Stimulated activated CD4-positive, alpha-beta T cell treated with anti-CD3 and anti-CD28 coated beads, Interleukin-1b, Interleukin-23, amount 100 ng/mL, for 1 hour (primary cell): ENCODE measurements at places on chromosomes 5 and 9.

- DNase-seq, result no peak
Measured at GRCh38 chr9:4106760-4107143, 193.1 kb downstream of the GLIS3 start.

DNA sequence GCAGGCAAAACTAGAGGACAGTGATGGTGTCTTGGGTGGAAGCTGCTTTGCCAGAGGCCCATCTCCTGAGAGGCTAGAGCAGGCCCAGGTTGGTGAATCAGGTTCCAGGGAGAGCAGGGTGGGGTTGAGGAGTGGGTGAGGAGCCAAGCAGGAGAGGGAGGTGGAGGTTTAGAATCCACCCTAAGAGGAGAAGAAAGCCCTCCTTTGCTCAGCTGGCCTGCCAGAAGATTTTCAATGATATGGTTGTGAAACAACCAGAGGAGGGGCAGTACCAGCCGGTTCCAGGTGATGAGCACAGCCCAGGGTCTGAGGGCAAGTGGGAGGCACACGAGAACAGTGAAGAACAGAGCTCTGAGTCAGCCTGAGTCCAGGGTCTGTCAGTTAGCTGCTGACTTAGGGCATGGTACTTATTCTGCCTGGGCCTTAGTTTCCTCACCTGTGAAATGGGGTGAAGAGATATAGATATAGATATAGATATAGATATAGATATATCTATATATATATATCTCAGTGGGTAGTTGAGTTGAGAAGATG is 17.8 kb downstream of the PPARGC1B start:
- DNase-seq, result no peak

- DNase-seq, result no peak
Measured at GRCh38 chr9:110877374-110877773, 160.9 kb downstream of the LPAR1 start.

DNA sequence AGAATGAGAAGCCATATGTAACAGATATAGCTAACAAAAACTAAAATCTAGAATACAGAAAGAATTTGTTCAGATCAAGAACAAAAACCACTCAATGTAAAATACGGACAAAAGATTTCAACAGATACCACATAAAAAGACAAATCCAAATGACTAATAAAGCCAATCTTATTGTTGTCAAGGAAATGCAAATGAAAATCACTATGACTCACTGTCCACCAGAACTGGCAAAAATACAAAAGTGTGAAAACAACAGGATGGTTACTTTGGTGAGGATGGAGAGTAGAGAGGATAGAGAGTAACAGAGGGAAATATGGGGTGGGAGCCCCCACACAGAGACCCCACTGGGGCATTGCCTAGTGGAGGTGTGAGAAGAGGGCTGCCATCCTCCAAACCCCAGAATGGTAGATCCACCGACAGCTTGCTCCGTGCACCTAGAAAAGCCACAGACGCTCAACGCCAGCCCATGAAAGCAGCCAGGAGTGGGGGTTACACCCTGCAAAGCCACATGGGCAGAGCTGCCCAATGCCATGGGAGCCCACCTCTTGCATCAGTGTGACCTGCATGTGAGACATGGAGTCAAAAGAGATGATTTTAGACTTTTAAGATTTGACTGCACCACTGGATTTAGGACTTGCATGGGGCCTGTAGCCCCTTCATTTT is 15.2 kb upstream of the RHOBTB3 start:
- no peak for DNase-seq

DNA sequence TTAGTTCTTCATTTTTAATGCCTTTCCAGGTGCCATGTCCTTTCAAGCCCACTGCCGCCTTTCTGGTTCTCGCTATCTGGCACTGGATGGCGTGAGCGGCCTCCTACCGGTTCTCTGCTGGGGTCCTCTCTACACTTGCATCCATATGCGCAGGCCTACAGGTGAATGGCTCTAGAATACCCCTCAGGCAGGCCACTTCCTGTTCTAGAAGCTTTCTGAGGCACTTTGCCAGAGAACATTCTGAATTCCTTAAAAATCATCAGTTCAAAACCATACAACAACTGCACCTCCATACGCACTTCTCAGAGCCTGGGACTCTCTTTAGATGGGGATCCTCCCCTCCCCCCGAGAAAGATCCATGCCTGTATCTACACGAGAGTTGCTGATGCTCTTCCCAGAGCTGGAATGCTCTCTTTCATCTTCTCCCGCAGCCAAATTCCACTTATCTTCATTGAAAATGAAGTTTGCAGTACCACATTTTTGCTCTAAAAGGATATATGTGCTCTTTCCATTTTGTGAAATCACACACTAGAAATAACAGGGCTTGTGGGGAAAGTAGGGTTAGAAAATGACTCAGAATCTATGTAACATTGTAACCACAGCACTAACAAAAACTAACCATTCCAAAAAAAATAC is 1.4 kb upstream of the LHFPL2 start:
- DNase-seq, result no peak

- no peak for DNase-seq
Measured at GRCh38 chr5:124399426-124399961, 346.9 kb downstream of the ZNF608 start.

- DNase-seq, result no peak
Measured at GRCh38 chr9:96078897-96079490, 203.5 kb downstream of the ERCC6L2 start.

DNA sequence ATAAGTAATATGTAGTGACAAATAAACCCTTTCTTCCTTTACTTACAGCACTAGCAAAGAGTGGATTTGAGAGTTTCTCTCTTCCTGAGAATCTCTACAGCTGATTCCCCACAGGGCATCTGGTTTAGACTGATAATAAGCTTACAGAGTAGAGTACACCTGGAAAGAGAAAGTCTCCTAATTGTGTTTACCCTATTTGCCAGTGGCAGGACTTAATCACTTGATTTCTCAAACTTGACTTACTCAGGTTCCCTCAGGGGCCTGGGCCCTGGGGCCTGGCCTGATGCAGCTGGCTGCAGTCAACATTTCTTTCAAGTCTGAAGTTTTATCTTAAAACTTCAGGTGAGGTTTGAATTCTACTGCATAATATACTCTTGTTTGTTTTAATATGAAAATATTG is 38.0 kb upstream of the UBTD2 start:
- DNase-seq, result no peak

GRCh38 chr9:95910023-95910707 is 34.7 kb downstream of the ERCC6L2 start:
- DNase-seq, result no peak

GRCh38 chr5:96236051-96236450 is 197.0 kb downstream of the PCSK1 start:
- DNase-seq, result no peak

- DNase-seq, result no peak
Measured at GRCh38 chr9:113991714-113992113, 86.4 kb downstream of the AMBP start.

DNA sequence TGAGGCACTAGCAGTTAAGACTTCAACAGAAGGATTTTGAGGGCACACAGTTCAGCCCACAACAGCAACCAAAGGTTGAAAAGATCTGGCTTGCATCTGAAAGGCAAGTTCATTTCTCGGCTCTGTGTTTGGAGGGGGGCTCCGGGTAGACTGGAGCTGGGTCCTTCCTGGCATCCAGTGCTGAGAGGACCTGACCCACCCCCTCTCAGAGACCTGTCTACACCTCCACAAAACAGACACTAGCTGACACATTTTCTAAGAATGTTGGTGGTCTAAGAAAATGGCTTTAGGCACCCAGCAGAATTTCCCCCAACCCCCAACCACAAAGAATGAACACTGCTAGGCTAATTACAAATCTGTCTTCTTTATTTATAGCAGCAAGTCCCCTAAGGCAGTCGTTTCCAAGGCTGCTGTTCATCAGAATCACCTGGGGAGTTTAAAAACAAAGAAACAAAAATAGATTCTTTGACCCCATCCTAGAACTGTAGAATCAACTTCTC is 6.2 kb upstream of the PTCH1 start:
- DNase-seq, result no peak

GRCh38 chr9:79623799-79624721 is 52.3 kb downstream of the TLE4 start:
- no peak for DNase-seq

DNA sequence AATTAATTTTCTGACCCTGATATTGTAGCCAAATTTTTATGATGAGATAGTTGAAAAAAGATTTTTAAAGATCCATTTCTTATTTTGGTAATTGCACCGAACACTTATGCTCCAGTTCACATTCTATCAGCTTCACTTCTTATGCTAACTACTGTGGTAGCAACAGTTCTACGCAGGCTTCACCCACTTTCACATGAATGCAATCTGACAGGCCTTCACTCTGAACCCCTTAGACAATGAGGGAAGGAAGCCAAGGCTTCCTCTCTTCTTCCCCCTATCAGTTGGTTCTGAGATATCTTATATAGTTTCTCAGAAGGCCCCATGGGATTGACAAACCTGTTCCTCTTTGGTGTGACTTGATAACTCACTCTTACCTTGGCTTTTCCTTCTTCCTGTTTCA is 185.8 kb downstream of the CETN3 start:
- no peak for DNase-seq

DNA sequence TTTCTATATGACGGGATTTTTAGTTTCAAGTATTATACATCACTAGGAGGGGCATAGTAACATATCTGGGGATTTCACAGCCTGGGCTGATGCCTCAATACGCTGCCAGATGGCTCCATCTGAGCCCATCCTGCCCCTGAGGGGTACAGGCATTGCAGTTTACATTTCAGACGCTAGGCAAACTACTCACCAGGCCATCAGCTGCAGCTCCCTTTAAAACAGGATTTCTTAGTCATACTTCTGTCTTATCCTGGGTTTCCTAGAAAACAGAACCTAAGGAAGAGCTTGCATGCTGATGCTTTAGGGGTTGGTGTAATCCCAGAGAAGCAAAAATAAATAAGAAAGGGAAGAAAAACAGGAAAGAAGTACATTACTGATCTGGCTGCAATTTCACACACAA is 372.8 kb upstream of the PIK3R1 start:
- DNase-seq, result no peak

GRCh38 chr5:74394528-74394915 is 246.0 kb downstream of the ENC1 start:
- DNase-seq, result no peak

- no peak for DNase-seq
Measured at GRCh38 chr5:121915765-121916164, 46.0 kb upstream of the SRFBP1 start.

DNA sequence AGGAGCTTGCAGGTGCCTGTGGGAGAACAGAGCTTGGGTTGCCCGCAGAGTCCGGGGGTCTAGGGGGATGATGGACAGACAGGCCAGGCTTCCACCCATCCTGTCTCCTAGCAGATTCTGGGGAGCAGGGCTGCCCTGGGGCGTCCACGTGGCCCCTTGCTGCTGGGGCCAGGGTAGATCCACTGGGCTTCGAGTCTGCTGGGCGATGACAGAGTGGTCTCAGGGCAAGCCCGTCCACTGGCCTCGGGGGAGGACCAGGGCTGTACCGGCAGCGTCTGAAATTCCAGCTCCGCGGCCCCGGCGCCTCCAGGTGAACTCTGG is 124.2 kb upstream of the IRX4 start:
- no peak for DNase-seq

GRCh38 chr9:14313951-14314423 is at the start of gene NFIB:
TSS of gene NFIB (minus strand) at chr9:14314141. CDS start at chr9:14313511, 630 bp downstream.
- DNase-seq, result no peak

DNA sequence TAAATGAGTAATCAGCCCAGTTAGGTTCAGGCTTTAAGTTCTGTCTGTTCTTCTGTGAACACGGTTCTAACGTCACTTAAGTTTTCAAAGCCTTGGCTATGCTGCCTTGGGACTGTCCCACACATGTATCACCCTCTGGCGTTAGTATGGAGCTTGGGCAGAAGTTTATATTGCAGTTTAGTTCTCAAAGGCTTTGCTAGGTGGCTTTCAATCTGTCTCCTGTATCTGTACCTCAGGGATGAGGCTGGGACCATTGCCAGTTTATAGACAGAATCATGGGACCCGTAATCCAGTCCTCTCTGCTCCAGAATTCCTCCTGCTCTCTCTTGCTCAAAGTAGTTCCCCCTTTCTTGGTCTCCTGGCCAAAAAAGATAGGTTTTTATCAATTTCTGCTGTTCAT is 12.1 kb downstream of the C9orf40 start:
- no peak for DNase-seq

- DNase-seq, result no peak
Measured at GRCh38 chr5:961002-961710, 47.4 kb upstream of the NKD2 start.

DNA sequence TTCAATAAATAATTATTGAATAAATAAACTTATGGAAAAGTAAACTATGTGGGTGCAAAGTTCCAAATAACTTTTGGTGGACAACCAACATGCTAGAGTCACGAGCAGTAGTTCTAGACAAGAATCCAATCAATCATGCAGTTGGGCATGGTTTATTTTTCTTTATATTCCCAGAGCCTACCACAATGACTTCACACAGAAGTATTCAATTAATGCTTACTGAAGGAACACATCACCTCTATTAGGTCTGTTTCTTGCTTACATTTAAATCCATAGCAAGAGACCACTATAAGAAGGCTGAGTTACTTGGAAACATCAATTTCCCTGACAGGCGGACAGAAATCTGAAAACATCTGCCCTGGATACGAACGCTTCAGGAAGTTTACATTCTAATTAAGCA is 214.2 kb downstream of the TMEM232 start:
- DNase-seq, result no peak

- no peak for DNase-seq
Measured at GRCh38 chr5:9538504-9538903, 7.4 kb downstream of the SEMA5A start.

DNA sequence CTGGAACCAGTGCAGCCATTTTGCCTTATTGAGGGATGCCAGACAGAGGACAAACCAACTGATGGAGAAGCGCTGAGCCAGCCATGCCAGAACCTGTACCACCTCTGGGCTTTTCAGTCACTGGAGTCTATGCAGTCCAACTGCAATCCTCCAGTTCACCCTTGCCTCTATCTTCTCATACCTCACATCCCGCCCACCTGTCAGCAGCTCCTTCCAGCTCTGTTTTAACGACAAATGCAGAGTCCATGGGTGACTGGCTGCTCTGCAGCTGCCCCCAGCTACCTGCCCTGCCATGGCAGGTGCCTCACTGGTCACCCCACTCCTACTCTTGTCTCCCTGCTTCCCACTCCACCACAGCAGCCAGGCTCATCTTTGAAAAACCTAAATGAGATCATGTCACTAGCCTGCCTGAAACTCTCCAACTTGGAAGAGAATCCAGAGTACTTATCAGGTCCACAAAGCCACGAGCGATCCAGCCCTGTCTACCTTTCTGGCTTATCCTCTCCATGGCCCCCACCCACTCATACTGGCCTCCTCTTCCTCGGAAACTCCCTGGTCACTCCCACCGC is 14.0 kb upstream of the ACSL6 start:
- DNase-seq, result no peak

- no peak for DNase-seq
Measured at GRCh38 chr9:128091144-128091543, 23.1 kb downstream of the SLC25A25 start.

- DNase-seq, result no peak
Measured at GRCh38 chr5:10607023-10607665, 43.3 kb downstream of the ANKRD33B start.
